ENCODE measurements at places on chromosomes 12 and 14.

DNA sequence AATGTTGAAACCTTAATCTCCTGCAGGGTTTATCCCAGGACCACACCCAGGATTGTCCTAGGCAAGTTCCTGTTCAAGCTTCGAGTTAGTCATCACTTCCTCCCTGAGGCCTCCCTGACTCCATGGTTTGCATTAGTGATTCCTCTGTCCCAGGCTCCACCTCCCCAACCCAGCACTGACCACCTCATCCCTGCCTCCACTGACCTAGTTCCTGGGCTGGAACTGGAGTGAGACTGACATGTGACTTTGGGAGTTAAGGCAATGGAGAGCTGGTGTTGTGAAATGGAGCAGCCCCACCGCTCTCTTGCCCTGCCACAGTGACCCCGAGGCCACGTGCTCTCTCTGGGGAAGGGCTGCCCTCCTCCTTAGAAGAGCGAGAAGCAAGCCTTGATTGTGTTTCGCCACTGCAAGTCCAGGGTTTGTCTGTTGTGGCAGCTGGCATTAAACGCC, 15.8 kb upstream of the DTX1 start:
- DNase-seq: no peak

- DNase-seq: no peak
These were observed 7.8 kb downstream of the KLRK1 start for GRCh38 chr12:10381928-10382628.

DNA sequence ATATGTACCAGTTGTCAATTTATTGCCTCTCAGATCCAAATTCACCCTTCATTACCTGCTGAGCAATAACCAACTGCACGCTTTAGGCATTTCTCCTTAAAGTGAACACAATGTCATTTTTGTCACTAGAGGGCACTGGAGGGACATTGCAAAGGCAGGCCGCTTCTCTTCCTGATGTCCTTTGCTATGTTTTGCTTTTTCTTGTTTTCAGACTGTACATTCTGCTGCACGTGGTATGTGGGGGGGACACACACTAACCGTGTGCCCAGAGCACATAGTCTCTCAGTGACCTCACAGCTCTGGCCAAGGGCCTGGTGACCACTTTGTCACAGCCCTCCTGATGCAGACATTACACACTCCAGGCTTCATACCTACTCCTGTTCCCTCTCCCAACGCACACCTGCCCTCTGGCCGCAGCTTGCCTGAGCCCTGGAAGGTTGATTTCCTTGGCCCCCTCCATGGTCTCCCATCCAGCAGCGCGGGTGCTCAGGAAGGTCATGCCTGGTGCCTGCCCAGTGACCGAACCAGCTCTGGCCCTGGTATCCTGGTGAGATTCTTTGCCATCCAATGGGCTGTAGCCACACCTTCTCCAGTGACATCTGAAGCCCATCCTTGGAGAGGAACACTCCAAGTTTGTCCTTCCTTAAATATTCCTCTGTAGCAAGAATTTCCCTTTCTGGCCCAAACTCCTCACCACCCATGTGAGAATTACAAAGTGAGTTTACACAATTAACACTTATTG, 39.9 kb downstream of the MYO1H start:
- DNase-seq: no peak

DNA sequence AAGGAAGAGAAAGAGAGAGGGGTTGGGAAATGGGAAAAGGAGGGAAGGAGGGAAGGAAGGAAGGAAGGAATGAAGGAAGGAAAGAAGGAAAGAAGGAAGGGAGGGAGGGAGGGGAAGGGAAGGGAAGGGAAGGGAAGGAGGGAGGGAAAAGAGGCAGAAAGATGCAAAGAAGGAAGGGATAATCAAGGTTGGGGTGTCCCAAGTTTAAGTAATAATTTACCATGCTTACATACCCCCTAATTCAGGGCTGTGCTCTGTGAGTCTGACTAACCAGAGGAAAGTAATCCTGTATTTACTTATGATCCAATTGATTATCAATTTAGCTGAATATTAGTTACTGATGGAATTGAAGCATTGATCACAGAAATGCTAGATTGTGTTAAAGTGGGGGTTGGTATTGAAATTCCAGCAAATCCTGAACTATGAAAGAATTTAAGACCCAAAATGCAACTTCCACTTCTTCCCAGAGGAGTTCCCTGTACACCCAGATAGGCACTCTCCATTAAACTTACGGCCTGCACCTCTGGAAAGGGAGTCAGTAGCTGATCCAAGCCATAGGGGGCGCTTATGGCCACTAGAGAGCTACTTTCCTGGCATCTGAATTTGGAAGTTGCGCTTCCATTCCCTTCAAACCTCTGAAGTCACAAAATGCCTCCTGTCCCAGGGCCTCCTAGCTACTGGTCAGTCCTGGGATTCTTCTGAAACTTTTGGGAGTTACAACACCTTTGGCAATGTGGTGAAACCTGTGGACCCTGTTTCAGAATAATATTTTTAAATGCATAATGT, 162.7 kb upstream of the PWP1 start:
- DNase-seq: no peak

DNA sequence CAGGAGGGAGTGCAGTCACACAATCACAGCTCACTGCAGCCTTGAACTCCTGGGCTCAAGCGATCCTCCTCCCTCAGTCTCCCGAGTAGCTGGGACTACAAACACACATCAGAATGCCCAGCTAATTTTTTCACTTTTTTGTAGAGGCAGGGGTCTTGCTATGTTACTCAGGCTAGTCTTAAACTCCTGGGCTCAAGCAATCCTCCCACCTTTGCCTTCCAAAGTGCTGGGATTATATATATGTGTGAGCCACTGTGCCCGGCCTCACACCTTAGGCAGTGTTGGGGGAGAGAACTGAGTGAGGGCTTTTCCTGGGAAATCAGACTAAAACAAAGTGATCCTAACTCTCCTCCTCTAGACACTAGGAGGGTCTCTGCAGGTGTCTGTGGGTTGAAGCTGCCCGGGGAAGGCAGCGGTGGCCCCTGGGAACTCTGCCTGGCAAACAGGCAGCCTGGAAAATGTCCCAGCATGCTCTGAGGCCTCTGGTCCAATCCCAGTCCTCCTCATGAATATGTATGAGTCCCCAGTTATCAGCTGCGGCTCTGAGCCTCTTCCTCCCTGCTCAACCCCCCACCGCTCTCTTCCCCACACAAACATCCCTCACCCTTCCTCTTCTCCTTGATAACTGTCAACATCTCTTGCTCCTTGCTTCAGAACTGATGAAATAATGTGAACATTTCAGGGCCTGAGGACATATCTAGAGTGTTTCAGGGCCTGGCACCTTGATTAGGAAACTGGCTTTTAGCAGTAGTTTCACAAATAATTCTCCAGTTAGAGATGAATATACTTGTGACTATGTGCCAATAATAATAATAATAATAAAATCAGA, 7.9 kb upstream of the NAA25 start:
- DNase-seq: no peak

DNA sequence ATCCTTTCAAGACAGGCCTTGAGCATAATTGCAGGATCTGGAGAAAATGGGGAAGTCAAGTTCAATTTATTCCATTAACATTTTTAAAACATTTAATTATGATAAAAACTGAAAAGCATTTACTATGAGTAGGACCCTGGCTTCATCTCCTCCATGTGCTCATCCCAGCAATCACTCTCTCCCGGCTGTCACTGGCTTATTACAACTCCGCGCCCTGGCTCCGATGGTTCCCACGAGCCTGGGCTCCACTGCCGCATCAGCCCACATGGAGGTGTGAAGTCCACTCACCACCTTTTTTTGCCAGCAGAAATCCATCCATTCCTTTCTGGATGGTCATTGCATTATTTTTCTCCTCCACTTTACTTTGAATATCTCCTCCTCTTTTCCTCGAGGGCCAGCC, 194.4 kb downstream of the EMP1 start:
- DNase-seq: no peak

DNA sequence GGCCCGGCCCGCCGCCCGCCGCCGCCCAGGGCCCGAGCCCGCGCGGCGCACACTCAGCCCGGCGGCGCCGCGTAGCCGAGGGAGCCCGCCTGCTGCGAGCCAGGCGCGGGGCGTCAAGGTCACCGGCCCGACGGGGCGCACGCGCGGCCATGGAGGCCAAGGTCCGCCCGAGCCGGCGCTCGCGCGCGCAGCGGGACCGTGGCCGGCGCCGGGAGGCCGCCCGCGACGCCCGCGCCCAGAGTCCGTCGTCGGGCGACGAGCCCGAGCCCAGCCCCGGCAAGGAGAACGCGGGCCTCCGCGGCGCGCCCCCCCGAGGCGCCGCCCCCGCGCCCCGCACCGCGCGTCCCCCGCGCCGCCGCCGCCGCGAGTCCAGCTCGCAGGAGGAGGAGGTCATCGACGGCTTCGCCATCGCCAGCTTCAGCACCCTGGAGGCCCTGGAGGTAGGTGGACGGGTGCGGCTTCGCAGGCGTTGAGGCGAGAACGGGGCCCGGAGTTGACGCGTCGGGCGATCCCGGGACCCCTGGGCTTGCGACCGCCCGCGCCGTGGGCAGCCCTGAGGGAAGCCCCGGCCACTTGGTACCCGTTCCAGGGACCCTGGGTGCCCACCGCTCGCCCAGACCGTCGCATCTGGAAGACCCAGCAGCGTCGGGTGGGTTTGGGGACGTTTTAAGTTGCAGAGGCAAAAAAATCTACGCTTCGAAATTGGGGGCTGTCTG, 629 bp downstream of the FBRSL1 start:
- DNase-seq: no peak

DNA sequence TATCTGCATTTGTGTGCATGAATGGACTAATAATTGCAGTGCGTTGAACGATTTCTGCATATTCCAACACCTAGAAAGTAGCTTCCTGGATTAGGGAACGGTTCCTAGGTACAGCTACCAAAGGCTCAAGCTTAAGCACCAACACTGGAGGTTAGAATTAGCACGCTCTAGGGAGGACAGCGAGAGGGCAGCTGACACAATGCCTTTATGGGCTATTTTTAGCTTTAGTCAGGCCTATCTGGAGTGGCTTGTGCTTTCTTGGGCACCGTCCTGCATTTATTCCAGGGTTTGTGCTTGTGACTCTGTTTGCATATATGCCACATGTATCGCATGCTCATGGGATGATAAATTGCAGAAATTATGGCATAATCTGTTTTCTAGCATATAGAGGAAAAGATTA, 13.7 kb downstream of the ETV6 start:
- no peak for DNase-seq

DNA sequence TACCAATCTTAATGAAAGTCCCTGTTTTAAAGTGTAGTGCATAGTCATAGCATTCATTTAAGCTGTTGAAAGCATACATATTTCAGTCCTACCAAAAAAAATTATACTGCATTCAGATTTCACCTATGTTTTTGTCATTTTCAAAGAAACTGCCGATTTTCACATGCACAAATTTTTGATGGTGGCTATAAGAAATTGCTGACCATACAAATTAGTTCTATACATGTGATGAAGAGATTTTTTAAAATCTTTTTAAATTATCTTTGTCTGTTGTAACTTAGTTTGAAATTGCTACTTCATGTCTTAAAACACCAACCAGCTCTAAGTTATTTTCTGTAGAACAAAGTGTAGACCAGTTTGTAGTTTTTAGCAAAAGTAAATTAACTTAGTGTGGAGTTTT, 3.5 kb upstream of the GTF2A1 start:
- no peak for DNase-seq

- DNase-seq: no peak
These were observed 753 bp downstream of the RPH3A start for GRCh38 chr12:112792301-112792700.

DNA sequence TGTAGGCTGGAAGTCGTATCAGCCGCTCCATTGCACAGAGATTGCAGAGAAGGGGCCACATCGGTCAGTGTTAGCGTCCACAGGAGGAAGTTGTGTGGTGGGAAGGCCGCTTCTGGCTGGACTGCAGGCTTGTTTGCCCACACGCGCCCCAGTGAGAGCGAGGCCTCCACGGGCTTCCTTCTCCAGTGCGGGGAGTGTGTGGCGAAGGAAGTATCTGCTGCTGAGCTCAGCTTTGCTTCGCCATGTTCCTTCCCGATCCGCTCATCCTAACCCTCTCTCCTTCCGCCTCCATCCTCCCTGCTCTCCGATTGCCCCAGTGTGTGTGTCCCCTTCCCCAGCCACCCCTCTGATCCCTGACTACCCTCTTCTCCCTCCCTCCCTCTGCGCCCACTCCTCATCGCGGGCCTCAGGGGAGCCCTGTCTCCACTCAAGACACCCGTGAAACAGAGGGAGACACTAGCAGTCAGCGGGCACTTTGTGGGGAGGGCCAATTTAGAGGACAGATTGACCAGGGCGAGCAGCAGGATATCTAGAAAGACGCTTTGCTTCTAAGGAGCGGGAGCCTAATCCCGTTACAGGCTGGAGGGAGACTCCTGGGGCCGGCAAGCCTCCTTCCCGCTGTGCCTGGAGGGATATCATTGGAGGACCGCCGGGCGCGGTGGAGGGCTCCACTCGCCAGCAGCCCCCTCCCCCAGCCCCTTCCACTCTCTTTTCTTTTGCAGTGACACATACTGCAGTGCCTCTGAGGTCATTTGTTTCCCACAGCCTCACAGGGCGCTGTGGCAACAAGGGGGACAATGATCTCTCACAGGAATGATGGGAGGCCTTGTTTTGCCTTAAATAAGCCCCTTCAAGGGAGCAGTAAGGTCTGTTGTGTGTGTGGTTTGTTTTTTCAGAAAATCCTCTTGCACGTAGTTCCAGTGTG, 428.8 kb downstream of the ZFP36L1 start:
- no peak for DNase-seq

DNA sequence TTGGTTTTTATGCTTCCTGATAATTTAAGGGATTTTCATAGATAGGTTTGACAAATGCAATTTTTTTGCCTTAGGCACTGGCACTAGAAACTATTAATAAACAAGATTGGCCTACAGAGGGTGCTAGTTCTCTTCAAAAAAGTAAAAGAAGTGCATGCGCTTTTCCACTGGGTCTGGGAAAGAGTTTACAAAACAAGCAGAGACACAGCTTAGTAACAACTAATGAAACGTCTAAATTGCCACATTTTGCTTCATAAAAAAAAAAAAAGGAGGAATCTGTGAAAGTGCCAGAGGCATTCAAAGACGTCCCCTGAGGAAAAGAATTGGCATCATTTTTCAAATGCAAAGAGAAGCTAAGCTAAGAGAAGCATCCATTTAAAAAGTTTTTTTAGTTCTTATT, 58.3 kb upstream of the EEA1 start:
- DNase-seq: no peak

- DNase-seq: no peak
These were observed 174.9 kb upstream of the FAR2 start for GRCh38 chr12:28974166-28974565.

GRCh38 chr12:84624601-84625000, 288.0 kb downstream of the SLC6A15 start:
- no peak for DNase-seq

DNA sequence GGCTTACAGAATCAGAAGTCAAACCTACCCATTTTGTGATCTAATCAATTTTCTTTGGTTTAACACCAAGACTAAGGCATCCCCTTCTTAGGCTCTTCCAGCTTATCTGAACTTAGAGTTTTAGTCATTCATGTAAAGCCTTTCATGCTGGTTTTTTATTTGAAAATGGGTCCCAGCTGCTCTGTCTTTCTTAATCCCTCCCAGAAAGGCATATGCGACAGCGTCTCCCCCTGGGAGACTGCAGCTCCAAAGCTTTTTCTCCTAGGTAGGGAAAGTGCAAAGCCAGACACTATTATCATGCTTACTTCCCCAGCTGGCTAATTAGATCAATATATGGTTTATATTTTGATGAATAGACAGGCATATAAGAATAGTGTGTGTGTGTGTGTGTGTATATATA, 96.6 kb upstream of the E2F7 start:
- no peak for DNase-seq

- DNase-seq: no peak
These were observed 11.1 kb upstream of the CLMN start for GRCh38 chr14:95330591-95331370.

GRCh38 chr12:77131977-77132490, 66.7 kb upstream of the E2F7 start:
- DNase-seq: no peak

GRCh38 chr12:12486661-12487240, 75.9 kb downstream of the DUSP16 start:
- DNase-seq: no peak
